ENCODE measurements at places on chromosomes 1 and 21.

DNA sequence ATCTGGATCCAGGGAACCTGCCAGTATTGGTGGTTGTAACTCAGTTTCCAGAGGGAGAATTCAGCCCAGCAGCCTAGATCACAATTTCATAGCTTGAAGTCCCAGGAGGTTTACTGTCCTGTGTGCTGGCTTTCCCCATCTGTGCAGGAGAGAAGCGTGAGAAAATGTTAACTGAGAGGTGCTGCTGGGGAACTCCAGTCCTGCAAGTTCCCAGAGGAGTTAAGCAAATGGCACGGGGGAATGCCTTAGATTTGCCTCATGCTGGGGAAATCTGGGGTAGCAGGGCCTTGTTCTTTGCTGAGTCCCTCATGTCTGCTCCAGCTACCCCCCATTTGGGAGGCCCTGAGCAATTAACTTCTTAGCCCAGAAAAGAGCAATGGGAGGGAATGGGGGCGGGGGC, 25.1 kb upstream of the SLAMF6 start:
- no peaks in the 10 kb centered on the region for H3K4me1 ChIP-seq
- H3K27me3 ChIP-seq, result no peaks in the 10 kb centered on the region
- no peaks in the 10 kb centered on the region for H3K36me3 ChIP-seq

- H3K4me1 ChIP-seq, result no peaks in the 10 kb centered on the region
- no peak overlapping the region for H3K27ac ChIP-seq
- no peaks in the 10 kb centered on the region for H3K27me3 ChIP-seq
- no peak overlapping the region for H3K4me3 ChIP-seq
Observed at GRCh38 chr1:29499104-29499650, 262.9 kb downstream of the PTPRU start.

GRCh38 chr1:90580176-90580575, 136.9 kb downstream of the BARHL2 start:
- H3K27me3 ChIP-seq, result no peaks in the 10 kb centered on the region
- H3K4me3 ChIP-seq, result no peak overlapping the region
- H3K27ac ChIP-seq, result no peak overlapping the region
- DNase-seq, result no peak
- no peaks in the 10 kb centered on the region for H3K36me3 ChIP-seq

DNA sequence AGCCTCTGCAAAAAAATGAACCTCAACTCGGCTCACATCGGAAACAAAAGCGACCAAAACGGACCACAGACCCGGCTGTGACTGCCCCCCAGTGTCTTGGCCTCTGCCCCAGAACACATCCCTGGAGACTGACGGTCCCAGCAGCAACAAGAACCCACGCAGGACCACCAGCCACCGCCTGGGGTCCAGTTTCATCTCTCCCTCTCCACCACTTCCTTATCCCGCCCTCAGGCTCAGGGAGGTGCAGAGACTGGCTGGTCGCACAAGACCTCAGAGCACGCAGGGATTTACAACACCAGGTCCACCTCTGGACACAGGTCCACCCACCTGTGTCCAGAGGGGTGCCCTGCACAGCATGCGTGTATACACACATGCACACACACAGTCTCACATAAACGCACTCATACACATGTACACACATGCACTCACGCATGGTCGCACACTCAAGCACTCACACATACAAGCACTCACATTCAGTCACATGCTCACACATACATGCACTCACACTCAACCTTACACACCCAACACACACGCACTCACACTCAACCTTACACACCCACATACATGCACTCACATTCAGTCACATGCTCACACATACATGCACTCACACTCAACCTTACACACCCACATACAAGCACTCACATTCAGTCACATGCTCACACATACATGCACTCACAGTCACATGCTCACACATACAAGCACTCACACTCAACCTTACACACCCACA, 18.6 kb upstream of the TMEM52 start:
- no peak overlapping the region for H3K4me3 ChIP-seq
- H3K4me1 ChIP-seq, result no peaks in the 10 kb centered on the region
- H3K36me3 ChIP-seq, result no peaks in the 10 kb centered on the region
- no peak for DNase-seq
- H3K27ac ChIP-seq, result no peak overlapping the region
- H3K27me3 ChIP-seq, result no peaks in the 10 kb centered on the region

- H3K4me1 ChIP-seq, result no peaks in the 10 kb centered on the region
- no peak overlapping the region for H3K4me3 ChIP-seq
- H3K27me3 ChIP-seq, result no peaks in the 10 kb centered on the region
- no peak overlapping the region for H3K27ac ChIP-seq
Observed at GRCh38 chr1:199124351-199124750, 485.5 kb downstream of the PTPRC start.

GRCh38 chr1:2866422-2867086, 65.1 kb upstream of the TTC34 start:
- no peak for DNase-seq
- no peaks in the 10 kb centered on the region for H3K4me1 ChIP-seq
- no peaks in the 10 kb centered on the region for H3K27me3 ChIP-seq
- no peaks in the 10 kb centered on the region for H3K36me3 ChIP-seq

GRCh38 chr1:15531682-15532081, 5.0 kb downstream of the DNAJC16 start:
- H3K4me3 ChIP-seq, result no peak overlapping the region
- DNase-seq, result no peak
- H3K36me3 ChIP-seq, result peaks cover 8% of the 10 kb centered on the region
- H3K4me1 ChIP-seq, result peaks cover 13% of the 10 kb centered on the region
- H3K27ac ChIP-seq, result no peak overlapping the region

GRCh38 chr1:212182171-212182570, 103.0 kb upstream of the PPP2R5A start:
- no peak for DNase-seq
- H3K4me1 ChIP-seq, result no peaks in the 10 kb centered on the region
- no peak overlapping the region for H3K27ac ChIP-seq
- H3K36me3 ChIP-seq, result no peaks in the 10 kb centered on the region
- no peaks in the 10 kb centered on the region for H3K27me3 ChIP-seq

- no peaks in the 10 kb centered on the region for H3K27me3 ChIP-seq
- peaks cover 16% of the 10 kb centered on the region for H3K36me3 ChIP-seq
- H3K4me1 ChIP-seq, result no peaks in the 10 kb centered on the region
- no peak overlapping the region for H3K27ac ChIP-seq
Observed at GRCh38 chr1:168007691-168008090, 70.8 kb upstream of the MPC2 start.

GRCh38 chr1:111221633-111222291, 5.8 kb upstream of the CHI3L2 start:
- no peak for DNase-seq
- no peak overlapping the region for H3K27ac ChIP-seq
- no peaks in the 10 kb centered on the region for H3K27me3 ChIP-seq
- H3K4me3 ChIP-seq, result no peak overlapping the region
- no peaks in the 10 kb centered on the region for H3K36me3 ChIP-seq
- peaks cover 6% of the 10 kb centered on the region for H3K4me1 ChIP-seq

GRCh38 chr1:65339866-65340468, 30.6 kb downstream of the DNAJC6 start:
- H3K4me1 ChIP-seq, result no peaks in the 10 kb centered on the region
- no peaks in the 10 kb centered on the region for H3K27me3 ChIP-seq
- H3K36me3 ChIP-seq, result no peaks in the 10 kb centered on the region
- no peak overlapping the region for H3K27ac ChIP-seq
- H3K4me3 ChIP-seq, result no peak overlapping the region
- no peak for DNase-seq

DNA sequence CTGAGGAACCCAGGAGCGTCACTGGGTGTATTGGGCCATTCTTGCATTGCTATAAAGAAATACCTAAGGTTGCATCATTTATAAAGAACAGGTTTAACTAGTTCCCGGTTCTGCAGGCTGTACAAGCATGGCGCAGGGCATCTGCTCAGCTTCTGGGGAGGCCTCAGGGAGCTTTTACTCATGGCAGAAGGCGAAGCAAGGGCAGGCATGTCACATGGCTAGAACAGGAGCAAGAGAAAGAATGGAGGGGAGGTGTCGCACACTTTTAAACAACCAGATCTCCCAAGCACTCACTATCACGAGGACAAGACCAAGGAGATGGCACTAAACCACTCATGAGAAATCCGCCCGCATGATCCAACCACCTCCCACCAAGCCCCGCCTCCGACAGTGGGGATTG, 65.2 kb downstream of the PSMG1 start:
- H3K36me3 ChIP-seq, result no peaks in the 10 kb centered on the region
- no peak overlapping the region for H3K4me3 ChIP-seq
- no peak overlapping the region for H3K27ac ChIP-seq
- DNase-seq, result no peak

GRCh38 chr1:229461032-229461668, 27.3 kb upstream of the ACTA1 start:
- H3K4me3 ChIP-seq, result no peak overlapping the region
- DNase-seq, result no peak
- H3K4me1 ChIP-seq, result no peaks in the 10 kb centered on the region
- no peaks in the 10 kb centered on the region for H3K27me3 ChIP-seq
- no peak overlapping the region for H3K27ac ChIP-seq
- peaks cover 46% of the 10 kb centered on the region for H3K36me3 ChIP-seq

GRCh38 chr1:44251486-44251885, 38.2 kb downstream of the DMAP1 start:
- no peaks in the 10 kb centered on the region for H3K36me3 ChIP-seq
- no peaks in the 10 kb centered on the region for H3K4me1 ChIP-seq
- H3K4me3 ChIP-seq, result no peak overlapping the region
- no peak overlapping the region for H3K27ac ChIP-seq
- H3K27me3 ChIP-seq, result no peaks in the 10 kb centered on the region
- DNase-seq, result no peak

DNA sequence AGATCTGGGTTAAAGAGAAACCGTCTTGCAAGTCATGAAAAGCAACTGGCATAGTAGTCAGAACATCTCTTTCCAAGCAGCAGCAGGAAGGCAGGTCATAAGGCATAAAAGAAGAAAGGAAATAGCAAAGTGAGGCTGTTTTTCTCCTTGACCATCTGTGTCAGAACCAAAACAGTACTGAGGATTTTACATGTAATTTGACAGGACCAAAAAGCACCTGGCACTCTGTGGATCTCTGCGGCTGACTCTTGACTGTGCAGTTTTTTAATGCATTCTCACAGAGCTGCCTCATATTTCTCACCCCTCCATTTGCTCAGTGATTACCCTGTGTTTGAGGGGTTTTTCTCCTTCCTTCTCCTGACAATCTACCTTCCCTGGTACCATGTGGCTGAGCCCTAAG, 17.7 kb downstream of the TBX15 start:
- DNase-seq, result no peak
- no peaks in the 10 kb centered on the region for H3K36me3 ChIP-seq
- H3K4me1 ChIP-seq, result no peaks in the 10 kb centered on the region
- no peaks in the 10 kb centered on the region for H3K27me3 ChIP-seq
